Ascending aorta (tissue), 2 donors: ENCODE measurements at places on chromosomes 1 and 21. TPM values are rescaled to one million over a fixed set of nuclear protein-coding genes. Genes with fewer than 3 reads are reported as not detected.

DNA sequence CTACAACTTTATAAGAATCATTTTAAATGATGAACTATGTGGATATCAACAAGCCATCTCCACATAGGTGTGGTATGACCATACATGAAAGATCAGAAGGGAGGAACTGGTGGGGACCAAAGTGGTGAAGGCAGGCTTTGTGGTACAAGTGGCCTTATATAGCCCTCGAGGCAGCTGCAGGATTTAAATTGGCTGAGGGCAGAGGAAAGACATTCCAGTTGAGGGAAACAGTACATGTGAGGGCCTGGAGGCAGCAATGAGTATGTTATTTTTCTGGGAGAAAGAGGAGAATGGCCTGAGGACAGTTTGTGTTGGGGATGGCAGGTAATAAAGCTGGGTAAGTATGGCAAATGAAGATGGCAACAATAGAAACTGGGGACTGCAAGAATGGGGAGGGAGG lies 17.1 kb downstream of the OSCP1 start:
- DNase-seq = no peak

DNA sequence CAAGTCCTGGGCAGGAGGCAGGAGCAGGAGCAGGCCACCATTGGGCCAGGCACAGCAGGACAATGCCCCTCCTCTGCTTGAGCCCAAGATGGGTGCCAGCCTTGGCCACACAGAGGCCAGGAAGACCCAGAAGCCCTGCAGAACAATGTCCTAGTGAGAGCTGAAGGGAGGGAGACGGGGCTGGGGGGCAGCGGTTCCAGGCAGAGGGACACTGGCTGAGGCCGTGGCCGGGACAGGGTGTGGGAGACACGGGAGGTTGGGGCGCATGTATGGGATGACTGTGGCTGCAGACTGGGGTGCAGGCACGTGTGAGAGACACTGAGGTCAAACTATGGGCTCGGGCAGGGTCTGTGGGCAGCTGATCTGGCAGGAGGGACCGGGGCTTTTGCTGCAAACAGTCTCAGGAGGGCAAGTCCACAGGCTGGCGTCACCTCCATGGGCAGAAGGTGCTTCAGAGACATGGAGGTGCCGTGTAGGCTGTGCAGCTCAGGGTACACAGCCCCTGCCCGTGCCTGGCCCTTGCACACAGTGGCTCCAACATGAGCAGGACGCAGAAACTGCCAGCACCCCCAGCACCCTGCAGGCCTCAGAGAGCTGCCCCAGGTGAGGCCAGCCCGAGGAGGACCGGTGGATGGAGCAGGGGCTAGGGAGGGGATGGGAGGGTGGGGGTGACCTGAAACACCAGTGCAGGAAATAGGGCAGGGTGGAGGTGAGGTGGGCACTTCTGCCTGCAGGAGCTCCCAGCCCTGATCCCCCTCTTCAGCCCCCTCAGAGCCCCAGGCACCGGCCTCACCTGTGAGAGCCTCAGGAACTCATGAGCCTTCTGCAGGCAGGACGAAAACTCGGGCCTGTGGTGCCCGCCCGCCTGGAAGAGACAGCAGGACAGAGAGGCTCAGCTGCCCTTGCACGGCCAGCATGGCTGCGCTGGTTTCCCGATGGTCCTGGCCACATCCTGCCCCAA lies 19.5 kb downstream of the LSS start:
- peak; percentile 57 for DNase-seq

DNA sequence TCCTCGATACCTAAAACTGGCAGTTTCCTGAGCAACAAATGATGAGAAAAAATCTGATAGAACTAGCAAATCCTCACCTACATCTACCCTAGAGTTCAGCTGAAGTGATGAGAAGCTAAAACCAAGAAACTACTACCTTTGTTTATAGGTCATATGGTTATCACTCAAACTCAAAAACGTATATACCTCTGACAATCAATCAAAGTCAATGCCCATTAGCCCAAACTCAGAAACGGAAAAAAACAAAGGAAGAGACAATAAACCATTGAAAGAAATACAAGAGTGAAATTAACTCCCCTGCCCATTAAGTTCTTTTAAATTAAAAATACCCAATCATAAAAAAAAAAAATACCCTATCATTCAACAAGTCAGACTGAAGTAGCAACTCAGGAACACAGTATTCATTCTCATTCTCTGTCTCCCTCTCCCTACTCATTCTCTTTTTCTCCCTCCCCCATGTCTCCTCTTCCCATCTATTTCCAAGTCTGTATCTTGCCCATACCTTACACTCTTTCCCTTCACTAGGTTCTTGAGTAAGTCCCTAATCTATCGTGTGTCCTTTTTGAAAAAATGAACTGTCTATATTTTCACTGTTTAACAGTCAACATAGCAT lies 6.8 kb downstream of the CDC42BPA start:
- no peak for DNase-seq

- no peak for DNase-seq
Observed at GRCh38 chr1:184563308-184563707, 176.5 kb downstream of the C1orf21 start.

DNA sequence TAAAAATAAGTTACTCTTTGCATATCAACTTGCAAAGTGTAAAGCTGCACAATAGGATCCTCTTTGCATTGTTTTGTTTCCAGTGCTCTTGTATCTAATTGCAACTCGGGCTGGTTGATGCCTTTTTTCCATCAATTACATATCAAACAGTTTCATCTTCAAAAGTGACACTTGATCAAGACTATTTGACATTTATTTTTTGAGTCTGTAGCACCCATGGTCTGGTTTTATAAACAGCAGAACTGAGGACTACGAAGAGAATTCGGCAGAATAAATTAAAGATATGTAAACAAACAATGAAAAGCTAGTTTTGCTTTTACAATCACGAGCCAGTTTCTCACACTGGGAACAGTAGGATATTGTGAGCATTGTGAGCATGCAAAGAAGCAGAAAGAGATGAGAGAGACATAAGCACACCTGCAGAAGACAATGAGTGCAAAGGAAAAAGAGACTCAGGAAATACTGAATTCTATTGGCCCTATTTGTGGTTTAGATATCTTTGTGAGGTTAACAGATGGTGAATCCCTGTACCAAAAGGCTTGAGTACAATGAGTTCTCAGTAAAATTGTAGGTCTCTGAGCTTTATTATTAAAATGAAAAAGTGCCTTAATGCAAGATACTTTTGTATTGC lies 45.4 kb downstream of the RPL5 start:
- DNase-seq = no peak

DNA sequence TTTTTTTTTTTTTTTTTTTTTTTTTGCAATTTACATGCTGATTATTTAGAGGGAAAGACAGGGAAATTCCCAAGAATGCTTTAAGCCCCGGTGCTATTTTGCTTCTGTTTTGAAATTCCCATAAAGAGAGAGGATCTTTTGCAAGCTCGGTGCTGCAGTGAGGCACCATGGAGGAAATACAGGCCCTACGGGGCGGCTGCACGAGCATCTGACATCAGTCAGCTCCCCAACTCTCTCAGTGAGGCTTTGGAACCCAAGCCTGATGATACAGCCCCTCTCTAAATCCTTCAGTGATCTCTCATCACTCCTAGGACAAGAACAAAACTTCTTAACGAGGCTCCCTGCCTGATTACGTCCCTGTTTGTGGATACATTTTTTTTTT lies 791 bp upstream of the CHI3L1 start:
- no peak for DNase-seq

DNA sequence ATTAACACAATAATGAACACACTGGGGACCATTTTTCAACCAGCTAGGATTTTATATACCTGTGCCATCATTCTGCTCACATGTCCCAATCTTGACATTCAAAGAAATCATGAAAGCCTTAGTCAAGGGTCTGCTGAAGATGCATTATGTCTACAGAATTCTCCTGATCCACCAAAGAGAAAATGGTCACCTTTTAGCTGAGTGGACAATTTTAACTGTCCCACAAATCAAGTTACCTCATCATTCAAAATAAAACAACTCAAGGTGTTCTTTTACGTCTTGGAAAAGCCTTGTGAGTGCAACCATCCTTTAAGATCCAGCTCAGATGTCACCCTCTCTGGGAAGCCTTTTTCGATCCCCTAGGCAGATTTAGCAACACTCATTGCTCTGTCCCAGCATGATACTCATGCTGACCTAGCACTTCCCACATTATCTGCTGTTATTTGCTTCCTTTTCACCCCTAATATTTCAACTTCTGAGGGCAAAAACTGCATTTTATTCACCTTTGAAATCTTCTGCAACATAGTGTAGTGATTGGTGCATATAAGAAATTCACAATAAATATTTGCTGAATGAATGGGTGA lies 80.1 kb downstream of the LMO4 start:
- no peak for DNase-seq

GRCh38 chr1:176552999-176553398 lies 90.0 kb downstream of the PAPPA2 start:
- no peak for DNase-seq

DNA sequence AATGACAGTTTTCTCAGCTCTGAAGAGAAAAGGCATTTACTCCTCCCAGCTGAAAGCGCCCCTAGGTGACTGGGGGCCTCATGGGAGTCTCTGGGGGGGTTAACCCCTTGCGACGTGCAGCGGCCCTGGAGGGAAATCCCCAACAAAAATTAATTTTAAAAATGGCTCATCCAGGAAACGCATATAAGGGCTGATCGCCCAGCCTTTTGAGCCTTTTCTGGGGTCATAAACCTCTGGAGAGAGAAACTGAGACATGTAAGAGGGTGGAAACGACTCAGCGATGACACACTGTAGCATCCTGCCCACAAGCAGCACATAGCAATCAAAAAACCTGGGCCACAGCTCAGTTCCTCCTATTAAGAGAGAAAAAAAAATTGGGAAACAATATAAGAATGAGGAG lies 20.4 kb upstream of the HPDL start:
- DNase-seq = no peak

- no peak for DNase-seq
Observed at GRCh38 chr1:77024500-77024899, 157.2 kb downstream of the ST6GALNAC5 start.

GRCh38 chr1:167658574-167659328 lies 28.7 kb downstream of the RCSD1 start:
- DNase-seq = no peak

- DNase-seq = no peak
Observed at GRCh38 chr1:217066794-217067193, 343.6 kb upstream of the ESRRG start.

- no peak for DNase-seq
Observed at GRCh38 chr1:229786974-229787610, 161.0 kb downstream of the URB2 start.

GRCh38 chr1:917076-917459 lies 6.7 kb upstream of the SAMD11 start:
- DNase-seq = no peak

- no peak for DNase-seq
Observed at GRCh38 chr1:9985001-9985400, 12.0 kb upstream of the RBP7 start.

GRCh38 chr1:229947968-229948367 lies 119.1 kb upstream of the GALNT2 start:
- DNase-seq = no peak

DNA sequence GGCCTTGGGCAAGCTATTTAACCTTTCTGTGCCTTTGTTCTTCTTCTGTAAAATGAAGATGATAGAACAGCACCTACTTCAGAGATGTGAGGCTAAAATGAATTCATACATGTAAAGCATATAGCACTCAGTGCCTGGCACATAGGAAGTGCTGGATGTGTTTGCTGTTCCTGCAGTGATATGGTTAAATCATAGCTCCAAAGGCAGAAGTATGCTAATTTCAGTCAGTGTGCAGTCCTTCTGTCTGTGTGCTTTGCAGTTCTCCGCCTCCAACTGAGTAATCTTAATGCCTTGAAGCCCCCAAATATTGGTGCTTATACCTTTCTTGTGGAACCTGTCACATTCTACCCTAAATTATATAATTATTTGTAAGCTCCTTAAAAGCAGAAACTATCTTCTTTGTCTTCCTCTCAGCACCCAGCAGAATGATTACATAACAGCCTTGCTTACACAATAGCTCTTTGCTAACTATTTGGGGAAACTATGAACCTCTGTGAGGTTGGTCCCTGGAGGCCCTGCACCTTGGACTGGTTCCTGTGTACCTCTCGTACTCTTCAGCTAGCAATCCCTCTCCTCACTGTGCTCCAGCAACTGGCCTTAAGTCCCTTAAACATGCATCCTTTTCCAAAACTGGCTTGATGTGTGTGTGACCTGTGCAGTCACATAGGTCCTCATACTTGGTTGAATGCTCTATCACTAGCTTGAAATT lies 57.0 kb upstream of the CACYBP start:
- no peak for DNase-seq

DNA sequence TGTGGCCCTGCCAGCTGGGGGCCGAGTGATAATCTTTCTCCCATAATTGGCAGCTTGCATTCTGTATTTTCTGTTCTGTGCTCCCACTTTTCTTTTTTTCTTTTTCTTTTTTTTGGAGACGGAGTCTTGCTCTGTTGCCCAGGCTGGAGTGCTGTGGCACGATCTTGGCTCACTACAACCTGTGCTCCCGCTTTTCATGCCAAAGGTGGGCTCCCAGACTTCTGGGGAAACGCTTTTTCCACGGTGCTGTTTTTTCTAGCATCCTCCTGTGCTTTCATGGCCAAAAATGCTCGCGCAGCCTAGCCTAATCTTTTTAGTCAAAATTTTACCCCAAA lies 585 bp upstream of the AHCTF1 start:
- DNase-seq = no peak

DNA sequence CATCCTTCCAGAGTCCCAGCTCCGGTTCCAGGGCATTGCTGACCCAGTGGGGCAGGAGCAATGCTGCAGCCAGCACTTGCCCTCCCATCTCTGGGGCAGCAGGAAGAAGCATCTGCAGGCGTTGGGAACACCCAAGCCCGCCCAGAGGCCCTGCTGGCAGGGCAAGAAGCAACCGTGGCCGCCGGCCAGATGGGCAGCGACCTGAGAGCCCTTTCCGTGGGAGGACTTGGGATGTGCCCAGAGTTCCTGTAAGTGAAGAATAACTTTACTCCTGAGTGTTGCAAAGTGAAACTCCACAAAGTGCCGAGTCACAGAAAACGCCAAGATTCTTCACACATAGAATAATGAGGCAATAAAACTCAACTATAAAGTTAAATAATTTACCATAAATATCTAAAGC lies 46.0 kb downstream of the GRIK3 start:
- no peak for DNase-seq

DNA sequence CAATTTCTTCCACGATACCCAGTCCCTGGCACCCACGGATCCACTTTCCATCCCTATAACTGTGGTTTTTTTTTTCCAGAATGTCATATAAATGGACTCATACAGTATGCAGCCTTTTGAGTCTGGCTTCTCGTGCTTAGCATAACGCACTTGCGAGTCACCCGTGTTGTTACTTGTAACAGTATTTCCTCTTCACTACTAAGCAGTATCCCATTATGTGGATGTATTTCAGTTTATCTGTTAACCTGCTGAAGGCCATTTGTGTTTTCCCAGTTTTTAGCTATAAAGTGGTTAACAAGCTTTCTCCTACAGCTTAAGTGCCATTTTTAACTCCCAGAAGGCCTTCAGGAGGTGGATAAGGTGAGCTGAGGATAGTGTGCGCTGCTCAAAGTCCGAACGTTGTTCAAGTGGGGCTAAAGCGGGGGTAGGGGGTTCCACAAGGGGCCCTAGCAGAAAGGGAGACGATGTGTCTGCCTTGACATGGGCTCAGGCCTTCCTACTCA lies 829 bp downstream of the ADAR start:
- DNase-seq = no peak

PLPPR4 gene
- total RNA-seq = 7.2 TPM

SPRR5 gene
- not detected for total RNA-seq

FCGR2B gene
- total RNA-seq = 14.5 TPM

KIAA0319L gene
- 44.9 TPM for total RNA-seq

SLC30A7 gene
- total RNA-seq = 12.1 TPM

TRPM2 gene
- total RNA-seq = 0.43 TPM

TNFAIP8L2 gene
- total RNA-seq = not detected

SEC16B gene
- 8.6 TPM for total RNA-seq
